ENCODE measurements at places on chromosomes 12 and 14.

DNA sequence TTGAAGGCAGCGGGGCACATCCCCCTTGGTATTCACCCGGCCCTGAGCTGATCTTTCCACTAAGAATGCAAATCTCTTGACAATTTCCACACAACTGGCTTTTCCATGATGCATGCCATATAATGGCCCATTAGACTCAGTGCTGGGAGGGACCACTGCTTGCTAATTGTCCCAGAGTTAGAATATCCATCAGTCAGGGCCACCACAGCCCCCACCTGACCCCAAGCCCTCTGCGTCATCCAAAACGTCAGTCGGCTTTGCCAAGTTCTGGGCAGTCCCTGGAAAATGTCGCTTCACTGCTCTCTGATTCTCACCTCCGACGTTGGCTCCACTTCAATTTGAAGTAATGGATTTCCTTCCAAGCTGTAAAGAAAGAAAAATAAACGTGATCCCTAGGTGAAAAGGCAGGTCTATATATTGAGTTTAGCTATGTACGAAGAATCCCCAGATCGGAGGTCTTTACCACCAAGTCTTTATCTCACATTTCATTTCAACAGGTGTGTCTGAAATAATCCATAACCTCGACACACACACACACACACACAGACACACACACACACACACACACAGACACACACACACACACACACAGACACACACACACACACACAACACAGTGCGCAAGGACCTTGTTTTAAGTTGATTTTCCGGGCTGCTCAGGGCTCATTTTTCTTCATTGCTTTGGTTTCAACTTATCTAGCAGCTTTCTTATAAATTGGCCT lies 165.5 kb upstream of the NOS1 start:
- no peak for DNase-seq

GRCh38 chr12:31524791-31525495 lies 66.0 kb downstream of the DENND5B start:
- peak; percentile 48 for DNase-seq

- DNase-seq: no peak
These were observed 10.6 kb downstream of the ACVRL1 start for GRCh38 chr12:51917746-51918453.

DNA sequence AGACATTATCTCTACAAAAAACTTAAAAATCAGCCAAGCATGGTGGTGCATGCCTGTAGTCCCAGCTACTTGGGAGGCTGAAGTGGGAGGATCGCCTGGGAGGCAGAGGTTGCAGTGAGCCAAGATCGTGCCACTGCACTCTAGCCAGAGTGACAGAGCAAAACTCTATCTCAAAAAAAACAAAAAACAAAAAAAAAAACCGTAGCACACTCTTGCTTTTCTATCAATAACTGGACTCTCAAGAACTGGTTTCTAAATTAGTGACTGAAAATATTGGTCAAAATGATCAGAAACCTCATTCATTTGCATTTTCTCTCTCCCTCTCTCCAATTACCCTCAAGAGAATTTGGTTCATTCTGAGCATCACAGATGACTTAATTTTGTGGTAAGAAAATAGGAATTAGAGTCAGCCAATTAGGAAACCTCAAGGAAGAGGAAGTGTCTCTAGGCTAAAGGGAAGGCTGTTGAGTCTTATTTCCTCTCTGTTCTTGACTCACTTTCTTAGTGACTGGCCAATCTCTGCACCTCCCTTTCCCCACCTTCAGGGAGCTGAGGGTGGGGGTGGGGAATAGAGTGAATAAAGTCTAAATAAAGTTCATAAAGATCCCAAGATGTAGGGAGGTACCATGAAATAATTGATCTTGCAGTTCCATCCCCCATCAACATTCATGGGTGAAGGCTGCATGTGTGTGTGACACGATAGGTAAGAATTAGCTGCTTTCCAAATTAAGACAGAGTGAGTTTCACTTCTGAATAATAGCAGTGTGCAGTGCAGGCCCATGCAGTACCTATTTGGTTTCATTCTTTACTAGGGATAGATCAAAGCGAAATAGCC lies 6.8 kb upstream of the PSMA6 start:
- DNase-seq: peak; percentile 40
